ENCODE measurements at places on chromosomes 12 and 14.

DNA sequence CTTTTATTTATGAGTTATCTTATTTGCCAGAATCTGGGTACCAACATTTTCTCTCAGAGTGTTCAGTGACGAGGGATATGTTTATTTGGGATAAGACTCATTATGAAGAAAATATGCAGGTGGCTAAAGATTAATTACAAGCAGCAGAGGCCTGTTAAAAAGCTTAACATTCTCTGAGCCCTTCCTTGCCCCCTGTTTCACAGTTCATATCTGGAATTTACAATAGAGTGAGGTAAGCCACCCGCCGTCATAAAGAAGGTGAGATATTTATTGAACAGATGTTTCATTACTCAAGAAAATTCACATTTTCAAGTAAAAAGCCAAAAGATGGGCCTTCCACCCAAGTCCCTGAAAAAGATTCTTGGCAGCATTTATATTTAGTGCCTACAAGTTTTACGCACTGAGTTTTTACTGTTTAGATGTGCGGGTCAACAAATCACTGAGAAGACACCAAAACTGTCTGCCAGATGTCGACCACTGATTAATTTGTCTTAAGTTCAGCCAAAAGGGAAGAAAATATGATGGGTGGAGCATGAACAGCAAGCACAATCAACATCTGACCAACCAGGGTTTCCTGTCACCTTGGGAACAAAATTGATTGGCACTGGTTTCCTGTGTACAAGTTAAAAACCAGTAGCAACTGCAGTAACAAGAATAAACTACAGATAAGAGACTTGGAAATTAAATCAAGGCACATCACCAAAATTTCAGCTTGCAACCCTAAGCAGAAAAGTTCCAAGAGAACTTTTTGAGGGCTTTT lies 85.5 kb upstream of the PTPRB start:
- DNase-seq = no peak

DNA sequence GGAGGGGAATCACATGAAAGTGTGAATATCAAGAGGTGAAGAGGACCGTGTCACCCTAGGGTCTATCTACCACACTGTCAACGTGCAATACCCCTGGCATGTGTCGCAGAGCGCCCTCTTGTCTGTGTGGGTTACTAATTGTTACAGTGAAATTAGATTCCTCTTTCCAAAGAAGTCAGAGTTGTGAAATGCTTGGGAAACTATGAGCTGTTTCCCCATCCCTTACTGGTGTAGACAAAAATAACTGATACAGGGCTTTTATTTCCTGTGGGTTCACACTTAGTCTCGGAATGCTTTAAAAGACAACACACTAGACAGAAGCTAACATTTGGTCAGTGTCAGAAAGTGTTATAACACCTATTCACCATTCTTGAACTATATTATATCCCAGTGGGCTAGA lies 597.3 kb downstream of the NRXN3 start:
- DNase-seq = no peak

GRCh38 chr14:58533446-58533845 lies 104.3 kb upstream of the DACT1 start:
- no peak for DNase-seq

DNA sequence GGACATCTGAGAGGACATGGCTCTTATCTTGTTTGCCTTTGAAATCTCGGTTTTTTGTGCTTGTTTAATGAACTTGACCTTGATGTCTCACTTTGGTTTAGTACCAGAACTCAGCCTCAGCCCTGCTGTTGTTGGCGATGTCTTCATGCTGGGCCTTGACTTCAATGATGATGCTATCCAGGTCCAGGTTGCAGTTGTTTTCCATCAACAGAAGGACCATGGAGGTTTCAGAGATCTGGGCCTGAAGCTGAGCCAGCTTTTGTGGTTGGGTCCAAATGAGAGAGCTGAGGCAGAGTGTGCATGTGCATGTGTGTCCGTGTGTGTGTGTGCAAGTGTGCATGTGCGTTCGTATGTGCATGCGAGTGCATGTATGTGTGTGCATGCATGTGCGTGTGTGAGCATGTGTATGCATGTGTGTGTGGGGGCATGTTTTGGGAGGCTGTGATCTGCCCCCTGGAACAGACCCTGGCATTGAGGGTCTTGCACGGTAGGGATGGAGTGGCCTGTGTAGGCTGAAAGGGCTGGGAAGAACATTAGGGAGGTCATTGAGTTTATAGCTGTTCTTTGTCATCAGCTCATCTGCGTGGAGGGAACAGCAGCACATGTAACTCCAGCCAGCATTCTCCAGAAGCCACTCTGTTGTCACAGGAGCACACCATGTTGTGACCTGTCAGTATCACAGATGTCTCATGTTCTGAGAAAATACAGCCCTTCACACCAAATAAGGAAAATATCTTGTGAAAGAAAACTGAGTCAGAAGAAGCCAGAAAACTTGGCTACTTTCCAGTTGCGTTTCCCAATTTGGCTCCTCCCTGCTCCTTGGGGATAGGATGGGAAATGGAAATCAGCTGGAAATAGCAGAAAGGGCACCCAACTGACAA lies 10.0 kb upstream of the KRT82 start:
- no peak for DNase-seq

DNA sequence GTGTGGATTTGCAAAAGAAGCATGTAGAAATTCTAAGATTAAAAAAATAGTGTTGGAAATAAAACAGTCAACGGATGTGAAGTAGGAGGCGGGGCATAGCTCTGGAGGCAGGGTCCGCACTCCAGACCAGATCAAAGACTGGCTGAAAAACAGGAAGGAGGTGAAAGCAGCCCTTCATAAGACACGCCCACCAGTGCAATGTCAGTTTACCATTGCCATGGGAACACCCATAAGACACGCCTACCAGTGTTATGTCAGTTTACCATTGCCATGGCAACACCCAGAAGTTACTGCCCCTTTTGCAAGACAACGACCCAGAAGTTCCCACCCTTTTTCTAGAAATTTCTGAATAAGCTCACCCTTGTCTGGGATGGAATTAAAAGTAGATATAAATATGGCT lies 87.1 kb downstream of the FZD10 start:
- no peak for DNase-seq

DNA sequence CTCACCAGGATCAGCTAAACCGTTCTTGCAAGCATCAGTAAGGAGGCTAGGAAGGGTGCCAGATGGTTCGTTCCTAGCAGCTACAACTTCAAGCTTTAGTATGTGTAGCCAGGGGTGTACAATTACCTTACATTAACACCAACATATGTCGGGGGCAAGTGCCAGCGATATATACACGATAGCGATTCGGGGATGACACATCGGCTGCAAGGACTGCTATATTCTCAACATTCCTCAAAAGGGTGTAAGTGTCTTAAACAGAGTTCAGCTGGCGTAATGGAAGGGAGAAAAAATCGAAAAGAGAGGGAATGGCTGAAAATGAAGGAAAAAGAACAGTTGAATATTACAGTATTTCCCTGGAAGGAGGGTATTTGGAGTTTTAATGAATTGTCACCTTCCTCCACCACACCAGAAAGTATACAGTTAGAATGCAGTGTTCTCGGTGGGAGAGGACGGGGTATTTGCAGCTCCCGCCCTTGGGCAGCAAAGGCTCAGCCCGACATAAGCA lies 545 bp downstream of the LIMA1 start:
- DNase-seq = no peak

DNA sequence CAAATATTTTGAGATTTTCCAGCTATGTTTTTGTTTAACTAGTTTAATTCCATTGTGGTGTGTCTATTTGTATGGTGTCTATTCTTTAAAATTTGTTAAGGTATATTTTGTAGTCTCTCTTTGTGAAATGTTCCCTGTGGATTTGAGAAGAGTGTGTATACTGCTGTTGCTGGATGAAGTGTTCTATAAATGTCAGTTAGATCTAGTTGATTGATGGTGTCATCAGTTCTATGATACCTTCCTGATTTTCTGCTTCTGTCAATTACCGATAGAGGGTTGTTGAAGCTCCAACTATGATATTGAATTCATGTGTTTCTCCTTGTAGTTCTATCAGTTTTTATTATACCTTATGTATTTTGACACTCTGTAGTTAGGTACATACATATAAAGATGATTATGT lies 53.1 kb downstream of the FUT8 start:
- no peak for DNase-seq

- DNase-seq = no peak
Measured at GRCh38 chr12:113850309-113851056, 115.6 kb downstream of the RBM19 start.

- no peak for DNase-seq
Measured at GRCh38 chr12:53754188-53754585, 2.4 kb upstream of the CISTR start.

GRCh38 chr12:114669401-114670290 lies 14.3 kb downstream of the TBX3 start:
- no peak for DNase-seq

- DNase-seq = no peak
Measured at GRCh38 chr14:24403294-24403998, 4.6 kb downstream of the NYNRIN start.

GRCh38 chr14:49796025-49796424 lies 28.1 kb downstream of the KLHDC2 start:
- DNase-seq = no peak

DNA sequence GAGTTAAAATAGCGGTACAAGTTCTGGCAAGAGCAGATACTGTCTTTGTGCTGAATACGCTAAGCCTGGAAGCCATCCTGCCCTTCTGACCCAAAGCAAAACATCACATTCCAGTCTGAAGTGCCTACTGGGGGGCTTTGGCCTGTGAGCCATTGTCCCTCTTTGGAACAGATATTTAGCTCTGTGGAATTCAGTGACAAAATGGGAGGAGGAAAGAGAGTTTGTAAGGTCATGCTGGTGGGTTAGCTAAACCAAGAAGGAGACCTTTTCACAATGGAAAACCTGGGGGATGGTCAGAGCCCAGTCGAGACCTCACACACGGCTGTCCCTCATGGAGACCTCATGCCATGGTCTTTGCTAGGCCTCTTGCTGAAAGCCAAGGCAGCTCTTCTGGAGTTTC lies 18.5 kb downstream of the EMP1 start:
- DNase-seq = no peak

- no peak for DNase-seq
Measured at GRCh38 chr12:108620236-108620879, 13.3 kb downstream of the SELPLG start.

DNA sequence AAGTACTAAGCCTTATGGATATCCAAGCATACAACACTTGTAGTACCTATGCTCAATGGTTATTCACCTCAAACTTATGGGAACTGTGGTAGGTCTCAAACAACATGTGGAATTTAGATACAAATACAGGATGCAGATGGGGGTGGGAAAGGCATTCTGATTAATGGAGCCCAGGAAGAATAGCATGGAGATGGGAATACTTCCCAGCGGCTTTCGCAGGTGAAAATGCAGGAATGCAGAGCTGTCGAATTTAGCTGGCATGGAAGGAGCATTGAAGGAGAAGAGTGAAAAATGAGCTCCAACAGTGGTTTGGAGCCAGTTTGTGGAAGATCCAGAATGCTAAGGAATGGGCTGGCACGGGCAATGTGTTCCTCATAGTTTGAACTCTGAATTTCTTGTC lies 89.9 kb downstream of the NKX2-1 start:
- no peak for DNase-seq

GRCh38 chr12:65881348-65881961 lies 57.2 kb downstream of the HMGA2 start:
- no peak for DNase-seq

- no peak for DNase-seq
Measured at GRCh38 chr12:68416350-68416749, 84.2 kb upstream of the MDM1 start.

DNA sequence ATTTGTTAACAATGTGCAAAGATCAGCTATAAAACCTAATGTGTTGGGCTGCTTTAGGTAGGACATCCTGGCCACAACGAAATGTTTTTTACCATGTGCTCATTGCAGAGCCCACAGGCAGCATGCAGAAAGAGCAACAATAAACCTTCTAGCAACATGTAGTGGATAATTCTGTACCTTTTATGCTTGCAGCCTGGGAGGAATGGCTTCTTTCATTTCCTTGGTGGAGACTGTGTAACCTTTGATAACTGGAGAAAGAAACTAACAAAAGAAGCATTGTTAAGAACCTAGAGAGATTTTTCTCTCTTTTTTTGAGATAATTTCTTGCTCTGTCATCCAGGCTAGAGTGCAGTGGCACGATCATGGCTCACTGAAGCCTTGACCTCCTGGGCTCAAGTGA lies 225.5 kb upstream of the PRICKLE1 start:
- no peak for DNase-seq

DNA sequence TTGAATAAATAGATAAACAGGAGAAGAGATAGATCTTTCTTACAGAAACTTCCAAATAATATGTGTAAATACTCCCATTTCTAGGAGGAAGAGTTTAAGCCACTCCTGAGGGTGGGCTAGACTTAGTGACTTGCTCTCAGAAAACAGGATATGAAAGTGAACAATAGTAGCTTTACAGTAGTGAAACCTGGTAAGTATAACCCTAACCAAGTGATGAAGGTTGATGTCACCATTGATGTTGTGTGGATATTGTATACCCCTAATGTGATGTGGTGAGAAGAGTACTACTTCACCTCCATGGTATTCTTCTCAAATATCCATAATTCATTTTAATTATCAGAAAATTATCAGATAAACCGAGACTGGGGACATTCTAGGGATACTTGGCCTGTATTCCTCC lies 20.9 kb downstream of the AKAP6 start:
- no peak for DNase-seq

DNA sequence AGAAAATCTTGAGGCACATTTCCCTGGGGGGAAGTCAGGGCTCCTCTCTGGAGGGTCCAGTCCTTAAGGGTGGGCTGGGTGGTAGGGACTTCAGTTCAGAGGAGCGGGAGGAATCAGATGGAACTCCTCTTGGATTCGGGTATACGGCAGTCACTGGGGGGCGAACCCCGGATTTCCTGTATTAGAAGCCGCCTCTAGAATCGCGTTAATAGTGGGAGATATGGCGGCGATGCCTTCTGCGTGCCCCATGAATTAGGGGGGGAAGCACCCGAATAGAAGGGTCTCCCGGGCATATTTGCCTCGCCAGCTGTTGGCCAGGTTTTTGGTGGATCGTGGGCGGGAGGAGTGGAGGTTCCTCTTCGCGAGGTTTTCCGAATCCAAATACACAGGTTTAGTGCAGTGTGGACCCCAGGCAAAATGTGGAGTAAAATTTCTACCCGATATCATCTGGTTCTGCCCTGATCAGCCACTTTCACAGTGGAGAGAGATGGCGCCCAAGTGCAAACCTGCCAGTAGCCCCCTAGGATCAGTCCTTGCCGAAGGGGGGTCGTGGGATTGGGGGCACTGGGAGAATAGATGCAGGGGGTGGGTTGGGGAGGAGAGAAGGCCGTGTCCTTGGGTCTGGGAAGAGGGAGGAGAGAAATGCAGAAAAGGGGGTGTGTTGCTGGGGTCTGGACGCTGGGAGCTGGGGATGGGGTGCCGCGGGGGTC lies 628 bp downstream of the MEG3 start:
- no peak for DNase-seq

DNA sequence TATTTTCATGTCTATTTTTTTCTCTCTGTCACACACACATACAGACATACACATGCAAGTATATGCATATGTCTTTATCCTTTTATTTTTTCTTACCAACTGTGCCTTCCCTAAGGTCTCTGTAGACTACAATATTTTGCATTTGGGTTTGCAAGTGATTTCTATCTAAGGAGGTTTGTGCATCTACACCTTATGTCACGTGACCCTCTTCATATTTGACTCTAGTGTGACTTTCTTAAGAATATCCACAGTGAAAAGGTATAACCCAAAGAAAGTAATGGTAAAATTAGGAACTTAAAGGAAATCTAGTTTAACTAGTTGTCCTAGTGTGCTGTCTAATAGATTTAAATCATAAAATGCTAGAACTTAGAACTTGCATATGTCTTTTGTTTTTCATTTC lies 298.8 kb upstream of the LRIG3 start:
- no peak for DNase-seq
